SW 1271 (cell line): ENCODE measurements at places on chromosomes 12 and 14.
A peak's percentile ranks its signal among the peaks of the same experiment; 100 is the strongest.

GRCh38 chr12:107912421-107913004 is 138.0 kb downstream of the ASCL4 start:
- no peak for DNase-seq

- DNase-seq = no peak
Observed at GRCh38 chr12:124939421-124940142, 25.1 kb upstream of the UBC start.

- no peak for DNase-seq
Observed at GRCh38 chr14:83894568-83894967, 1635.4 kb upstream of the FLRT2 start.

GRCh38 chr14:105076296-105076804 is 11.1 kb upstream of the GPR132 start:
- DNase-seq = no peak

DNA sequence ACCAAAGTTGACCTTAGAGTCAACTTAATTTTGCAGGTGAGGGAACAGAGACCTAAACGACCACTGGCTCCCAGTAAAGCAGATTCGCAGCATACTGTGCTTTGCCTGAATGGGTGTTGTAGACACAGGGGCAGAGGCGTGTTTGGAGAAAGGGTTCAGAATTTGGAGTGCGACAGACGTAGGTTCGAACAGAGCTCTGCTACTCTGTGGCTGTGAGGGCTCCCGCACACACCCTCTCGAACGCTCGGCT is 243 bp upstream of the TOMM20L start:
- DNase-seq = no peak

DNA sequence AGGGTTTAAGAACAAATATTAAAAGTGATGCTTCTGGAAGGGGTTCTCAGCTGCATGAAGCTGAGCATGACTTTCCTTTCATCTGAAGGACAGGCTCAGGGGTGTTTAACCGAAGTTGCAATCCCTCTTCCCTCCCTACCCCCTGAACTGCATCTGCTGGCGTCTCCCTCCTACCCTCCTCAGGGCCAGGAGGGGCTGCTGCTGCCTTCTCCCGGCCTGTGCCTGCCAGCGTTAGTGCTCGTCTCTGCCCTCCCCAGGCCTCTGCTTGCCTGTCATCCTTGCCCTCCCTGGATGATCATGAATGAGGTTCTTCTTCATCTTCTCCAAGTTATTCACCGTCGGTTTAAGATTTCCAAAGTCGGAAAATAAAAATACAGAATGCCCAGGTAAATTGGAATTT is 12.2 kb downstream of the SMOC1 start:
- DNase-seq = no peak

DNA sequence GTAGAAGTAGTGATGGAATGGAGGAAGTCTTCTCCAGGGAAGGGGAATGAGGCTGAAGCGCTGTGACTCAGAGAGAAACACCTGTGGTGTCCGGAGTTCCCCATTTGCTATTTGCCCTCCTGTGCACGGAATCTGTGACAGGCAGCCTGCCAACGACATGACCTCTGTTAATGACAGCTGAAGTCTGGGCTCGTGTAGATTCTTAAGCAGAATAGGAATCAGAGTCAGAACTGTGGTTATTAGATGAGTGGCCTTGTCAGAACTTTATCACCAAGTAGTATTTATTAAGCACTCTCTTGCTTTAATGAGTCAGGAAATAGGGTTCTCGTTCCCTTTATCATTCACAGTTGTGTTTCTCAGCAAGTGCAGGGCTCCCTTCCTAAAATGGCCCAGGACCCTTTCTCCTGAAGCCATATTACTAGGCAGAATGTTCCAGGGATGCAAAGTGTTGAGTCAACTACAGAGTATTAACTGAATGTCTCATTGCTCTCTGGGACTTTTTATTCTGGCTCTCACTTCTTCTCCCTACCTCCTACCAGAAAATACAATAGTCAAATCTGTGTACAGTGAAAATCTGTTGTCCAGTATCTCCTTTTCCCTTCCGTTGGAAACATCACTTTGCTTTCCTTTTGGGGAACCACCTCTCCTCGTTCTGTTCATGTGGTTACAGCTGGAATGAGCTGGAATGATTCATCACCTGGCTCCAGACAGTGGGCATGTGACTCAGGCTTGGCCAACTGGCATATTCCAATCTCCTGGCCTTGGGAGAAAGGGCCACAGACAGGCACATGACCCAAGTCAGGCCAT is 77.8 kb upstream of the MAX start:
- DNase-seq = peak; percentile 31

DNA sequence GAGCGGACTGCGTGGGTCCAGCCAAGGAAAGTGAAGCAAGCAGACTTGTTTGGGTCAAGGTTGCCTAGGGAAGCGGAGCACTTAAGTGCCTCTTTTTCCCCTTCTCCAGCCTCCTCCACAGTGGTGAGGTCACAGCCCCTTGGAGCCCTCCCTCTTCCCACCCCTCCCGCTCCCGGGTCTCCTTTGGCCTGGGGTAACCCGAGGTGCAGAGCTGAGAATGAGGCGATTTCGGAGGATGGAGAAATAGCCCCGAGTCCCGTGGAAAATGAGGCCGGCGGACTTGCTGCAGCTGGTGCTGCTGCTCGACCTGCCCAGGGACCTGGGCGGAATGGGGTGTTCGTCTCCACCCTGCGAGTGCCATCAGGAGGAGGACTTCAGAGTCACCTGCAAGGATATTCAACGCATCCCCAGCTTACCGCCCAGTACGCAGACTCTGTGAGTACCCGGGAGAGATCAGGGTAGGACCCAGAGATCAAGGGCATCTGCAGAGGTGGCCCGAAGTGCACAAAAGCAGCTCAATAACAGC is at the start of gene TSHR:
Gene TSHR (plus strand): TSS at position 206 of the 526 bp plus-strand sequence. CDS start 60 bp downstream, at position 266.
- DNase-seq = no peak

DNA sequence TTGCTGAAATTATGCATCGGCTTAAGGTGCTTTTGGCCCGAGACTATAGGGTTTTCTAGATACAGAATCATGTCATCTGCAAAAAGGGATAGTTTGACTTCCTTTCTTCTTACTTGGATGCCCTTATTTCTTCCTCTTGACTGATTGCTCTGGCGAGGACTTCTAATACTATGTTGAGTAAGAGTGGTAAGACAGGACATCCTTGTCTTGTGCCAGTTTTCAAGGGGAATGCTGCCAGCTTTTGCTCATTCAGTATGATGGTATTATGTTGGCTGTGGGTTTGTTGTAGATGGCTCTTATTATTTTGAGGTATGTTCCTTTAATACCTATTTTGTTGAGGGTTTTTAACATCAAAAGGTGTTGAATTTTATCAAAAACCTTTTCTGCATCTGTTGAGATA is 8.3 kb downstream of the BMAL2 start:
- DNase-seq = no peak

- DNase-seq = no peak
Observed at GRCh38 chr12:126843915-126844669, 1422.9 kb upstream of the TMEM132C start.

DNA sequence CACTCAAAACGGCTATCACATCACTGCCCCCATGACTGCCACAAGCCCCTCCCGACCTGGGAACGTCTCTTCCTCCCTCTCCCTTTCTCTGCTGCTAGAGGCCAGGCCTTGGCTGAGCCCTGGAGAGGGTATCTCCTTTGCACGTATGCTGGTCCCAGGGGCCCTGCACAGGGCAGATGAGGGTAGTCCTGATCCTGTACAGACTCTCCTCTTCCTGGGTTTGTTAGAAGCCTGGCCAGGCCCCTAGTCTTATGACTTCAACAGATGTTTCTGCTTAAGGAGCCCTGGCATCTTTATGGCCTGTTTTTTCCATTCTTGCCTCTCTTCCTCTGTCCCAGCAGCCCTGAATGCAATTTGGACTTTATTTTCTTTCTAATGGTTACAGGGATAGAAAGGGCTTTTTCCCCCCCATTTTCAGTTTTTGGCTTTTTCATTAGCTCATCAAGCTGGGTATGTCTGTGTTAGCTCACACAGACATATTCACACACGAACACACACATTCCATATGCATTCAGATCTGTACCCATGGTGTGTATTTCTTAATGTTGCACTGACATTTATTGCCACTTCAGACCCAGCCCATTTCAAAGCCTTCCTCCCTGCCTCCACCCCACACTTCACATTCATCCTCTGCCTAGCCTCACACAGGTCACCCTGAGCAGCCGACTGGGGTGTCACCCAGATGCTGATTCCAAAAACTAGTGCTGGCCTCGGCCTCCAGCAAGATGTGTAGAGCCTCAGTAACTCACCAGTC is 203.2 kb downstream of the ZFP36L1 start:
- DNase-seq = no peak

DNA sequence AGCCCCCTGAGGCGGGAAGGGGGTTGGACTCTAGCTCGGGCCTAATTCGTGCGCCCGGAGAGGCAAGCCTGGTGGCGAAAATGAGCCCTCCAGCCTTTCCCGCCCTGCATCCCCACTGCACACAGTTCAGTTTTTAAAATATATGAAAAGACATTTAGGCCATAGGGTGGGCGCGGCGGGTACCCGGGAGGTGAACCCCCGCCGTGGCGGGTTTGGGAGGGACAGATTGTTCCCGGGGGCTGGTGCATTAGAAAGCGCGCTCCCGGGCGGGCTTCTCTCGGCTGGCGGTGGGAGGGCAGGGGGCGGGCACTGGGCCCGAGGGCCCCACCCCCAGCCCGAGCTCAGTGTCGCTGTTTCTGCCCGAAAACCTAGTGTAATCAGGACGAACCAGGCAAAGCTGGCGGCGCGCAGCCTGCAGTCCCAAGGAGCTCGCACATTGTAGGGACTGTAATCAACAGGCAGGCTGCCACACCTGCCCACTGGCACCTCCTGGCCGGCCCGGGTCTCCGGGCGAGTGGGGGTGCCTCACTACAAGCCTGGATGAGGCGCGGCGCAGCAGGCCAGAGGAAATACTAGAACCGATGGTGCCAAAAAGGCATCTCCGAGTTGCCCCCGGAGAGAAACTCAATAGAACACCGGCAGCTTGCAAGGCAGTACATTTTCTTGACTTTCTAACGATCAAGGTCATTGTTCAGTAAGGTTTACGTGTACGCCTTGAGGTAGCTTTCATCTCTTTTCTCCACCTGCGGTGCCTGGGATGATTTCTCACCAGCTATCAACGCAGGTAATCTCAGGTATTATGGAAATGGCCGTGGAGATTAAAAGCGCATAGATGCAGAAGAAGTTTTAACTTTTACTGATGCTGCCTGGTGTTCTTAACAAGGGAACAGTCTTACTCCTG is 764 bp upstream of the SPTB start:
- DNase-seq = no peak

DNA sequence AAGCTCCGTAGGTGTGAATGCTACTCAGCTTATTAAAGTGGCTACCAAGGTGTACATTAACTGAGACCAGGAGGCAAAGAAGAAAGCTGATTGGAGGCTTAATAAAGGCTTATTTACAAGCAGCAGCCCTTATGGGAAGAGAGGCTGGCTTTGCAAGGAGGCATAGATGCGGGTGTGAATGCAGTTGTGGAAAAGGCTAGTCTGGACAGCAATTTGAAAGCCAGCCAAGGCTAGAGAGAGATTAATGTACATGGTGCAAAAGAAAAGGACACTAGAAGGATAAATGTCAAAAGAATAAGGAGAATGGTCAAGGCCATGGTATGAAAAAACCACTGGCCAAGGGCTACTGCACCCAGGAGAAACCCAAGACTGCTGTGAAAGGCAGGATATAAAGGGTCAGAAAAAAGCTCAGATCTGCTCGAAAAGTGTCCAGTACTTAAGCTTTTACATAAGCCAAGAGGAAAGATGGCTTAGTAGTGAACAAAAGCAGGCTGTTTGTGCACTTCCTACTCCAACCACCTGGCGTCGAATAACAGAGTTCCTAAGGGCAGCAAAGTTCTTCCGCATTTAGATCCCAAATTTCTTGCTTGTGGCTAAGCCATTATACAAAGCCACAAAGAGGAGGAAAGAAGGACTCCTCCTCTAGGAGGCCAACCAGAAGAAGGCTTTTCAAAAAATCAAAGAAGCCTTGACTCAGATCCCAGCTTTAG is 24.0 kb downstream of the KLRK1 start:
- DNase-seq = no peak

GRCh38 chr12:873954-874353 is 75.5 kb downstream of the RAD52 start:
- no peak for DNase-seq

DNA sequence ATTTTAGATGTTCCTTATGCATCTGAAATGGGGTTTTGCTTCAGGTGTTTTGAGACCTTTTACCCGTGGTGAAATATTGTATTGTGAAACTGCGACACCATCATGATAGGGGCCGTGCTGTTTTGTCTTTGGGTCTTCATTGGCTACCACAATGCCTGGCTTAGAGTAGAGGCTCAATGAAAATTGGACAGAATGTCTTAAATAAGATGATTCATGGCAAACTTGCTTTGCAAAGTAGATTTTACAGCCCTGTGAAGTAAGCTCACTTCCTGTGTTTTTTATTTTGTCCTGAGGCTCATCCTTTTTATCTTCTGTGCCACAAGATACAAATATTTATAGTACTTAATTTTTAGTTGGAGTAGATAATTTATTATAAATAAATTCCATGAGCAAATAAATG is 111.3 kb upstream of the FRMD6 start:
- DNase-seq = no peak

- no peak for DNase-seq
Observed at GRCh38 chr14:100658181-100658886, 68.4 kb upstream of the DLK1 start.

DNA sequence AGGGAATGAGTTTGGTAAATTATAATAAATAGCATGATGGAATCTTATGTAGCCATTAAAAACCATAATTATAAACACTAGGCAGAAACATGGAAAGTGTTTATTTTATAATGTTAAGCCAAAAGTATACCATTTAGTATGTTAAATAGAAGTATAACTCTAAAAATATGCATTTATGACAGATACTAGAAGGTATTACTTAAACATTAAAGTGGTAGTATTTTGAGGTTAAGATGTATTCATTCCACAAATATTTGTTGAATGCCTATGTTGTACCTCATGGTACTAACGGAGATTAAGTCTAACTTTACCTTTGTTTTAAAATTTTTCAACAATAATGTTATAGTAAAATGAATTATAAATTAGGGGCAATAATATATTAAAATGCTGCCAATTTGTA is 24.1 kb downstream of the TTC8 start:
- no peak for DNase-seq

DNA sequence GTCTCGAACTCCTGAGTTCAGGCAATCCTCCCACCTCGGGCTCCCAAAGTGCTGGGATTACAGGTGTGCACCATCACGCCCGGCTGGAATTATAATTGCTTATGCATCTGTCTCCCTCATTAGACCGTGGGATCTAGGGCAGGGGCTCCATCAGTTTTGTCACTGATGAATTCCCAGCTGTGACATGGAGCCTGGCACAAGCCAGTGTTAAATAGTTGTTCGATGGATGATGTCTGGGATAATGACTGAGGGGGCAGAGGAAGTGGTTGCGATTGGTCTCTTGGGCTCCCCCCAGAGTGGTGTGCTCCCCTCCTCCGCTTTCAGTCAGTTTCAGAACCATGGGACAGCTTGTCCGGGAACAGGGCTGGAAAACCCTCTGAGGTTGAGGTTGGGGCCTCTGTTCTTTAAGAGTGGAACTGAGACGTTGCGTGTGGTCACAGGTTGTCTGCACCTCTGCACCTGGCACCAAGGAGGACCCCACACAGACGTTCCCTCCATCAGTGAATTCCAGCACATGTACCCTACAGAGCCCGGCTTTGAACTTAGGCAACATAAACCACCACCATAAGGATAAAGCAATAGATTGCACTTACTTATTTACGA is 30.8 kb upstream of the BATF start:
- no peak for DNase-seq

- no peak for DNase-seq
Observed at GRCh38 chr14:44935155-44935554, 26.6 kb downstream of the KLHL28 start.

- DNase-seq = no peak
Observed at GRCh38 chr14:24441904-24442239, 704 bp downstream of the SDR39U1 start.

GRCh38 chr12:26691234-26691970 is 141.6 kb downstream of the ITPR2 start:
- peak; percentile 97 for DNase-seq
